Glutamatergic neuron (in vitro differentiated cells): ENCODE measurements at places on chromosomes 2 and 18. TPM values are rescaled to one million over a fixed set of nuclear protein-coding genes. Genes with fewer than 3 reads are reported as not detected.

DNA sequence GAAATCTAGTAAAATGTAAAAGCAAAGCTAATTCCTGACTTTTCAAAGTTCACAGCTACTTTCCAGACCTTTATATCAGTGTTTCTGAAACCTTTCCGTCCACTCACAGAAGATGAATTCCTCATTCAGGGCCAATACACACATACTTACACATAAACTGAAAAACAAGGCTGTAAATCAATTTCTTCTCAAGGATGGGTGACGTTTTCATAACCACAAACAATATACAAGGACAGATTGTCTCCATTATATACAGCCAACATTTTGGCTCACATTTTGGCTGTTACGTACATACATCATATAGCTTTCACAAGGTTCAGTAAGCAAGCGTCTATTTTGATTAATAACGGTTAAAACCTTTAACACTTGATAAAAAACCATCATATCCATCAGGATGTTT lies 1.4 kb downstream of the RPRD1A start:
- H3K4me3 ChIP-seq: peak overlapping the region; percentile 95
- no peak overlapping the region for H3K27ac ChIP-seq
- no peaks in the 10 kb centered on the region for H3K27me3 ChIP-seq
- peaks cover 17% of the 10 kb centered on the region for H3K4me1 ChIP-seq

DSG4 gene
- not detected for total RNA-seq

LINC00305 gene
- not detected for total RNA-seq

L3MBTL4 gene
- total RNA-seq: 0.32 TPM
